ENCODE measurements at places on chromosomes 2 and 18.

DNA sequence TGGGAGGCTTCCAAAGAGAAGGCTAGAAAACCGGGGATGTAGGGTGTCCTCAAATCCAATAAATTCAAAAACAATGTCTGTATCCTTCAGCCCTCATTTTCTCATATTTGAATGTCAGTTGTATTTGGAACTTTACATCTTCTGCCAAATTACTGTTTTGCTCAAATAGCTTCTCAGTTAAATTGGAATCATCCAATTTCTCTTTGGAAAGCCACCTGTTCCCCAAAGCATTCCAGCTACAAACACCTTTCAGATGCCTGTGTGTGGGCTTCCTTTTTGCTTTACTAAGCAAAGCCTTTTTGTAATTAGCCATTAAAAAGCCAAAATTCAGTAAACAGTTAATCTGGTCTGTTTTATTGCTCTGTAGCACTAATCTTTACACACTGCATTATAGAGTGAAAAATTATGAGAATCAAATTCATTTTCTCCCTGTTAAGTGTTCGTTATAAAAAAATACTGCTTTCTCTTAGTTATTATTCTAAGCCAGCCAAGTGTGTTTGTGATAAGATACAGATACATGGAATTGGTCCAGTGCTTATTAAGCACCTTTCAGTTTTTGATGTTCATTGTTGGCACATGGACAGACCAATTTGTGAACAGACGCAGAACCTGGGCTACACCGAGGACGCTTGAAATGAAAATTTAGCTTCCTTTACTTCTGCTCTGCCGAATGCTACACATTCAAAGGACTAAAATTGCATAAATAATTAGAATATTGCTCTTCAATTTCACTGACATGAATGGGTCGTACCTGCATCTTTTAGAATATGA lies 151.6 kb downstream of the RTN4 start:
- DNase-seq, result no peak

- no peak for DNase-seq
These were observed 30.1 kb downstream of the MOCOS start for GRCh38 chr18:36217348-36217747.

GRCh38 chr2:128404709-128405466 lies 86.2 kb upstream of the HS6ST1 start:
- DNase-seq, result no peak

- no peak for DNase-seq
These were observed 3.7 kb downstream of the SCN9A start for GRCh38 chr2:166372046-166372445.

DNA sequence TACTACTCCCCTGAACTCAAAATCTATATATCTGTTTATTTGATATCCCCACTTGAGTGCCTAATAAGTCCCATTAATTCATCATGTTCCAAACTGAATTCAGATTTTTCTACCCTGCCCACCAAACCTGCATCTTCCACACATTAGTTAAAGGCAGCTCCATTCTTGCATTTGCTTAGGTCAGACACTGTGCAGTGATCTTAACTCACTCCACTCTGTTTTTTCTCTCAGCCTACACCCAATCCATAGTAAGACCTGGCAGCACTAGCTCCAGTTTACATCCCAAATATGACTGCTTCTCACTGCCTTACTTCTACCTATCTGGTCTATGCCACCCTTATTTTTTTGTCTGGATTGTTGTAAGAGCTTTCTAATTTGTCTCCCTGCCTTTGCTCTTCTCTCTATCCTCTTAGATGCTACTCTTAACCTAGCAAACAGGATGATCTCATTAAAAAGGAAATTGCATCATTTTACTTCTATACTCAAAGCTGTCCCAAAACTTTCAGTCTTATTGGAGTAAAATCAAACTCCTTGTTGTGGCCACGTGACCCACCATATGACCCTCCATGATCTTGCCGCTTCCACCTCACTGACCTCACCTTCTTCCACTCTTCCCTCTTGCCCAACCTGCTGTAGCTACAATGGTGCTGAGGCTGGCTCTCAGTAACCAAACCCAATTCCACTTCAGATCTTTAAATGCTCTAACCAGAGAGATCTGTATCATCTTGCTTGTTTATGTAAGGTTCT lies 274.9 kb upstream of the FANCL start:
- no peak for DNase-seq

- DNase-seq, result no peak
These were observed 189.1 kb downstream of the INHBB start for GRCh38 chr2:120535081-120535480.

DNA sequence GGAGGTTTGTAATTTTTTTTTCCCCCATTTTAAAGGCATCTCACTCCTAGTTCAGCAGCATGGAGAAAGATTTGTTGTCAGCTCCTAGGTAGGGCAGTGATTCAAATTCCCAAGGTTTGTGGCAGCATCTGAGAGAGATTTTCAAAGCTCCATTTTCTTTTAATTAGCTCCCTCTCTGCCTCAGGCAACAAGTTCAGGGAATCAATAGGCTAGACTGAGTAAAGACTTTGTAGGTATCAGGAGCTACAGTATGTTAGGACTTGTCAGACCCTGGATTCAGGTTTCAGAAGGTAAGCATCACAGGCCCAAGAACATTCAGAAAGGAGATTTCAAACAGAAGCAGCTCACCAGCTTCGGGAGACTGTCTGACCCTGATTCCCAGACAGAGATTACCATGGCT lies 273.3 kb upstream of the ERBB4 start:
- no peak for DNase-seq

GRCh38 chr18:21115519-21116411 lies 4.2 kb upstream of the ROCK1 start:
- no peak for DNase-seq

GRCh38 chr2:46414701-46415100 lies 64.7 kb upstream of the TMEM247 start:
- DNase-seq, result no peak

DNA sequence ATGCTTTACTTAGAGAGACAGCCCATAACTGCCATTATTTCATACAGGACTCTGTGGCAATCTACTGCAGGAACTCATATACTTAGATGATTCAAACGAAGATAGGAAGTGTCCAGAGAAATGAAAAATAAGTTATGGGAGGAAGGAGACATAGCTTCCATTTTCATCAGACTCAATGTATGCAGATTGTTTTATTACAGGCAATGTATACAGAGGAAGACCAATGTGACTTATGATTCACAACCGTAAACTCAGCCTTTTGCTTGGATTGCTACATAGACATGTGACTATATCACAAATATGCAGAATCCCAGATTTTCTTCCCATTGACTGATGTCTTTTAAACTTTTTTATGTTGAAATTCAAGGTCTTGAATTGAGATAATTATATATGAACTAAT lies 793.4 kb downstream of the SATB2 start:
- no peak for DNase-seq

GRCh38 chr2:101461381-101461780 lies 13.5 kb downstream of the RFX8 start:
- DNase-seq, result no peak

DNA sequence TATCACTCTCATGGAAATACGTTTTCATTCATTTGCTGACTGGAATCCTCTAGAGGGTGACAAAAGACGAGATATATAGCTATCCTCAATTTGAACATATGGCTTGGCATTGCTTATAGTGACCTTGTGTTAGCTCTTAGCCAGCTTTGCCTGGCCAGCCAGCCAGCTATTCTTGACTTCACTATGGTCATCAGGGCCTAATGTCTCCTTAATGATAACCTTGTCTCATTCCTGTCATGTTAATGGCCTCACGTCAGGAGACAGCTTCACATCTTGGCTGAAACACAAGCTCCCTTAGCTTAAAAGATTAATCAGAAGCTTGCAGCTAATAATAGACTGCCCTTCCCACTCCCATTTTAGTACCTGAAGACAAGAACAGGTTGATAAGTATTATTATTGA lies 1517.5 kb upstream of the PIK3C3 start:
- no peak for DNase-seq

GRCh38 chr2:159275111-159275510 lies 11.4 kb downstream of the WDSUB1 start:
- no peak for DNase-seq

GRCh38 chr2:51695531-51695930 lies 663.6 kb upstream of the NRXN1 start:
- DNase-seq, result no peak

GRCh38 chr2:97657986-97658690 lies 5.7 kb downstream of the ACTR1B start:
- DNase-seq, result no peak

- DNase-seq, result no peak
These were observed 209.7 kb downstream of the TMX3 start for GRCh38 chr18:68505178-68505574.

DNA sequence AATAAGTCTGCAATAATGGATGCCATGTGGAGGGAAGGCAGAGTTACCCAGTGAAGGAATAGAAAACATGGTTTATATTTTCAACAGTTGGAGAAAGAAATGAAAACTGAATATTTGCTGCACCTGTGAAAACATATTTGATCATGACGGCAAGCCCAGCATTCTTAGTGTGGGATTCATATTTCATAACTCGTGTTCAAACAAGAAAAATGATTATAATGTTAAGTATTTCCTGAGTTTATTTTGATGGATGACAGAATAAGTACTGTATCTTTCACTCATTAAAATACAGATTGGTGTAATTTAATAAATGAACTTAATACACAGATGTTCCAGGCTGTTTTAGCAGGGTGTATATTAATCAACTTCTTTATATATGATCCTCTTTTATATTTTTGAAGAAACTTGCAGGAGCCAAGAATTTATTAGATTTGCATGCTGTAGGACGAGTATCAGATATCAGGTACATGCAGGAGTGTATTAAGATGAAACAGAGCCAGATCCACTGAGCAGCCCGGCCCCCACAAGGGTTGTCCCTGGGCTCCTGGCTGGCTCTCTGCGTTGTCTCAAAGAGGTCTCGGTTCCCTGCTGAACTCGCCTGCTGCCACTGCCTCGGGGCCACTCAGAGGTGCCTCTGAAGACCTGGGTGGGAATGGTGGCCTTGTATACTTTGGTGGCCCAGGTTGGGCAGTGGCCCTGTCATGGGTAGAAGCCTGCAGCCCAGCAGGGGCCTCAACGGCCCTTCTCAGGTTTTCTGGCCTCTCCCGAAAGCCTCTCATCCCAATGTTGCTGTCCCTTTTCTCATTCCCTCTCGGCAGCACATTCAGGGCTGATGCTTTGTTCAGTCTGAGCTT lies 95.0 kb upstream of the LDAH start:
- no peak for DNase-seq

GRCh38 chr2:100976645-100977391 lies 25.3 kb upstream of the RPL31 start:
- DNase-seq, result no peak

DNA sequence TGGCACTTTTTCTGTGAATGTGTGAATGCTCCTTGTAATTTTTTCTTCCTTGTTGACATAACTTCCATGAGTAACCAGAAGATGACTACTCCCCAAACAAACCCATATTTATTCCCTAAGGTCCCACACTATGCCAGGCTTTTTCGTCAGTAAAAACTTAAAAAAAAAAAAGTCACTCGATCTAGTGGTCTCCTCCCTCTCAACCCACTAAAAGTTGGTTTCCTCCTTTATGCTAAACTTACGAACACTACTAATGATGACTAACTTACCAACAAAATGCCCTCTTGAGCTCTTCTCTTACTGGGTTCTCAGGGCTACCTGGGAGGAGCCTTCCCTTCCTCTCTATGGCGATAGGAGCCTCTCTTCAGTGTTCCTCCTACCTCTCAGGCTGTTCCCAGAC lies 18.2 kb downstream of the ACVR1 start:
- no peak for DNase-seq

DNA sequence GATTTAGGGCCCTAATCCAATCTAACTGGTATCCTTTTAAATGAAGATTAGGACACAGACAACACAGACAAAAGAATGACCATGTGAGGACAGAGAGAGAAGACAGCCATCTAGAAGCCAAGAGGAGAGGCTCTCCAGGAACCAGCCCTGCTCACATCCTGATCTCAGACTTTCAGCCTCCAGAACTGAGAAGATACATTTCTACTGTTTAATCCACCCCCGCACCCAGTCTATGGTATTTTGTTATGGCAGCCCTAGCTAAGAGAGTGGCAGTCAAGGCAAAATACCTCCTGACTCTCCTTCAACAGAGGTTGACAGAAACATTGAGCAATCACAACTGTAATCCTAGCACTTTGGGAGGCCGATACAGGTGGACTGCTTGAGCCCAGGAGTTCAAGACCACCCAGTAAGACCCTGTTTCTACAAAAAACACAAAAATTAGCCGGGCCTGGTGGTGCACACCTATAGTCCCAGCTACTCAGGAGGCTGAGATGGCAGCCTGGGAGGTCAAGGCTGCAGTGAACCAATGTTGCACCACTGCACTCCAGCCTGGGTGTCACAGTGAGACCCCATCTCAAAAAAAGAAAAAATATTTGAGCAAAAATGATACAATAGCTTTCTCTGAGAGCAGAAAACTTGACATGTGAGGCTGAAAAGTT lies 34.7 kb downstream of the WDR33 start:
- no peak for DNase-seq

DNA sequence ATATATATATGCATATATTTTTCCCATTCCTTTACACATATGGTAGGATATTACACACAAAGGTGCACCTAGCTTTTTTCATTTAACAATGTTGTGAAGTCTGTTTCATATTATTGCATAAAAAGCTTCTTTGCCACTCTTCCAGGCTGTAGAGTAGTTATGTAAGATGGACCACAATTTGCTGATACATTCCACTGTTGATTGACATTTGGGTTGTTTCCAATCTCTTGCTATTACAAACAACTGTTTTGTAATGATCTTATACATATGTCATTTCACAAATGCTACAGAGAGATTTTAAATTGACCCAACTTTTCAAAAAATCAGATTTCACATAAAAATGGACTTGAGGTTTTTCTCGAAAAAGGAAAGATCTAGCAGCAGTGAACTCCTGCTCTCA lies 301.4 kb downstream of the CDCA7 start:
- no peak for DNase-seq

DNA sequence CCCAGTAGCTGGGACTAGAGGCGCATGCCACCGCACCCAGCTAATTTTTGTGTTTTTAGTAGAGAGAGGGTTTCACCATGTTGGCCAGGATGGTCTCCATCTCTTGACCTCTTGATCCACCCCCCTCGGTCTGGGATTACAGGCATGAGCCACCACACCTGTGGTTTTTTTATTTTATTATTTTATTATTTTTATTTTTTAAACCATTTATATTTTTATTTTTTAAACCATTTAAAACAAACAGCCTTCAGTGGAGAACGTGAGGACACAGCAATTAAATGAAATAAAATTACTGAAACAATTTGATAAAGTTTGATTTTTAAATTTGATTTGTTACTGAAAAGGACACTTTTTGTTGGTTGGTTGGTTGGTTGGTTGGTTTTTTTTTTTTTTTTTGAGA lies 181.0 kb downstream of the AGAP1 start:
- DNase-seq, result no peak

- DNase-seq, result no peak
These were observed 11.3 kb upstream of the CAB39 start for GRCh38 chr2:230701308-230701707.

GRCh38 chr18:59387687-59388565 lies 28.9 kb upstream of the LMAN1 start:
- DNase-seq, result no peak

GRCh38 chr18:45932708-45933107 lies 34.4 kb downstream of the EPG5 start:
- no peak for DNase-seq

DNA sequence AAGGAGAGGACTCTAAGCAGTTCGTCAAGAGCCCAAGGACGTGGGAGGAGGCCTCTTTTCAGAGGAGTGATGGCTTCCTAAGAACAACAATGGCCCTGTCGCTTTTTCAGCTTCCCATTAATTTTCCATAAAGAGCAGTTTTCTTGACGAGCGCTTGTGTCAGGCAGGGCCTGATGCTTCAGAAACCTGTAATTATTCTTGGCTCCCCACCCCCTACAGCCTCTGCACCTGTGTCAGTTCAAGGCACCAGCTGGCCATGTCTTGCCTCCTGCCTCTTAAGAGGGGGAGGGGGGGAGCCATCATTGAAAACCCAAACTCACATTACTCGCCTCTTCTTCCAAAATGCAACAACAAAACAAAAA lies 32.3 kb downstream of the KLF7 start:
- DNase-seq, result no peak

Data from activated T-helper 1 cell treated with anti-CD3 and anti-CD28 coated beads, Interleukin-2, amount 50 U/mL, for 16 hours (primary cell).